ENCODE measurements at places on chromosomes 16 and 17.
A peak's percentile ranks its signal among the peaks of the same experiment; 100 is the strongest.

- peak; percentile 73 for DNase-seq
These were observed 4.4 kb downstream of the MVP start for GRCh38 chr16:29824589-29825144.

DNA sequence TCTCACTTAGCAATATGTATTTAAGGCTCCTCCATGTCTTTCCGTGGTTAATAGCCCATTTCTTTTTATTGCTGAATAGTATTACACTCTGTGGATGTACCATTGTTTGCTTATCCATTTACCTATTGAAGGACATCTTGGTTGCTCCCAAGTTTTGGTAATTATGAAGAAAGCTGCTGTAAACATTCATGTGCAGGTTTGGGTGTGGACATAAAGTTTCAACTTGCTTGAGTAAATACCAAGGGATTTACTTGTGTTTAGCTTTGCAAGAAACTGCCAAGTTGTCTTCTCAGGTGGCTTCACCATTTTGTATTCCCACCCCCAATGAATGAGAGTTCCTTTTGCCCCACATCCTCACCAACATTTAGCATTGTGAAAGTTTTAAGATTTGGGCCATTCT lies 9.5 kb downstream of the LRRC36 start:
- no peak for DNase-seq

GRCh38 chr17:31575043-31575442 lies 183.6 kb downstream of the RAB11FIP4 start:
- DNase-seq, result no peak

DNA sequence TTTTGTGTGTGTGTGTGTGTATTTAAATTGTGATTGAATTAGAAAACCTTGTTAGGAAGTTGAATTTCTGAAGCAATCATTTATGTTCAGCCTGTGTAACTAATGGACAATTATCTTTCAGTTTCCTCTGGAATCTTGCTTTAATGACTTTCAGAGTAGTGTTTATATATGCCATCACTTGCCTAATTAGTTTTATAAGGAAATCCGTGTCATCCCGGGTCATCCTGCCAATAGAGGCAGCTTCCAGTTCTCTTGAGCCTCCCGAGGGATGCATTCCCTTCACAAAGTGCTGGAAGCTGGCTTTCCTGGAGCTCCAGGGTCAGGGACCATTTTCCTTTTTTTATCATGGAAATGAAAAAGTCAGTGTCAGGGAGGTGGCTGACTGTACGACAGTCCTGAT lies 42.9 kb downstream of the PRKCA start:
- no peak for DNase-seq

DNA sequence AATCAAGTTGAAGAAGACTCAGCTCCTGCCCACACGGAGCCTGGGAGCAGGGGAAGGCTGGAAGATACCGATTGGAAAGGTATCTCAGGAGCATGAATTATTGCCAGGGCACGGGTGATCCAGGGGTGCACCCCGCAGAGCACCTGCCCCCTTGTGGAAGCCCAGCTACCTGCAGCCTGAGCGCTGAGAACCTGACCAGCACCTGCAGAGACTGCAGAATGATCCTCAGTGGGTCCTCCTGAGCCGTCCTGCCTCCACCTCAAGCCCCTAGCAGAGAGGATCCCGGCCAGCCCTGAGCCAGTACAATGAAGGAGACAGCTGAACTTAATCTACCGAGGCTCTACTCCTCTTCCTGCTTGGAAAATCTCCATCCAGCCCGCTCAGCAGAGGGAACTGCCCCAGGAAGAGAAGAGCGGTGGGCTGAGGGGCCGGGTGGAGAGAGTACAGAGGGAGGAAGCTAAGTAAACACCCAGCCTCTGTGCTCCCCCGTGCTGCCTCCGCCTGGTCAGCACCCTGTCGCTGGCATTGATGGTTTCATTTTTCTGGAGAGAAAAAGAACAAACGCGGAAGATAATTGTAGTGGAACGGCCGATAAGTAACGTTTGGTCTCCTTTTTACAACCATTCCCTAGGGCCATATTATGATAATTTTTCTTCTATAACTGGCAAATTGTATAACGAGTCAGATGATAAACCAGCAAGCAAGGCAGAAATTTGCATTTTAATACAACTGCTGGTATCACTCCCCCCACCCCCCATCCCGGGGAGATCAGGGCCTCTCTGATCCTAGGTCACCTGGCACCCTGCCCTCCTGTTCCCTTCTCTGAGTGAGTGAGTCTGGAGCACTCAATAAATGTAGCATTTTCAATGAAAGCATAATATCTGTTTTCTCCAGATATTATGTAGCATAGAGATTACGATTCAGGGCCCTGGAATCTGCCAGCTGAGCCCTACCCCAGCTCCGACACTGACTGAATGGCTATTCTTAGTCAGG lies 204.5 kb upstream of the RPL38 start:
- peak; percentile 35 for DNase-seq

Measured in choroid plexus epithelial cell (primary cell).